ENCODE measurements at places on chromosomes 13 and 19.
A peak's percentile ranks its signal among the peaks of the same experiment; 100 is the strongest.

DNA sequence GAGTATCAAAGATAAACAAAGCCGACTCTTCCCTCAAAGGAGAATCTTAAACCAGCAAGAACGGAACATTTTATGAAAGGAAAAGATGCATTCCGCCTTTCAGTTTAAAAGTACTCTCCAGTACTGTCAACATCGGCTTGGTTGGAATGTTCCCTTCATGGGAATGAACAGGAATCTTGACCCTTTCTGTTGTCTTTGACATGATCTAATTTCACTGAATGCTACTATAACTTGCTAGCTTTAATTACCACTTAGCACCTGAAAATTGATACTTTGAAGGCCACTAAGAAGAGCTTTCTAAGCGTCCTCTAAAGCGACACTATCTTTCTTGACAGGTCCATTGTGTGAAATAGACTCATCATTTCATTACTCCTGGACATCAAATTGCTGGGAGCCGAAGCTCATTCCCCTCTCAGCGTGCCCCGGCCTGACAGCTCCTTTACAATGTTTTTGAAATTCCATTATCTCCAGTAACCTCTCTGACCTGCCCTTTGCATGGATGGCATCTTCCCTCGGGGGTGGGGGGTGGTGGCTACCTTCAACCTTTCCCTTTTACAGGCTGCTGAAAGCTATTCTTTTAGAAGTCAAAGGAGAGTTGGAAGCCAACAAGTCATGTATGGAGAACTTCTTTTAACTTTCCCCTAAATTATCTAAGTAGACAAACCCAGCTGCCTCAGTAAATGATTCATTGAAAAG, 67.9 kb downstream of the EFNB2 start:
- DNase-seq = no peak

DNA sequence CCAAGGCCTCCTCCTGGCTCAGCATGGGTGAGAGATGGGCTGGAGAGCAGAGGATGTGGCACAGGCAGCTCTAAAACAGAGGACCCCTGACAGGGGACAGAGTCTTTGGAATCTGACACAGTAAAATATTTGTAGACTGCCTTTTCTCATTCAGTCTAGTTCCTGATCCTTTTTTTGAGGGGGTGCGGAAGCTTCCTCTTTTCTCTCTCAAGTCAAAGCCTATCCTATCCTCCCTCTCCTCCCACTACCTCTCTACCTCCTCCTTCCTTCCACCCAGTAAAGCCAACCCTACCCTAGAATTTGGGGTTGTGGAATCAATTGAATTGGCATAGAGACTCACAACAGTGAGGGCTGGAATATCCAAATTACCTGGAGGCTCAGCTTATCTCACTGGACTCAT, 82.0 kb downstream of the TEX26 start:
- no peak for DNase-seq

GRCh38 chr13:29954082-29955028, 103.9 kb upstream of the UBL3 start:
- no peak for DNase-seq

DNA sequence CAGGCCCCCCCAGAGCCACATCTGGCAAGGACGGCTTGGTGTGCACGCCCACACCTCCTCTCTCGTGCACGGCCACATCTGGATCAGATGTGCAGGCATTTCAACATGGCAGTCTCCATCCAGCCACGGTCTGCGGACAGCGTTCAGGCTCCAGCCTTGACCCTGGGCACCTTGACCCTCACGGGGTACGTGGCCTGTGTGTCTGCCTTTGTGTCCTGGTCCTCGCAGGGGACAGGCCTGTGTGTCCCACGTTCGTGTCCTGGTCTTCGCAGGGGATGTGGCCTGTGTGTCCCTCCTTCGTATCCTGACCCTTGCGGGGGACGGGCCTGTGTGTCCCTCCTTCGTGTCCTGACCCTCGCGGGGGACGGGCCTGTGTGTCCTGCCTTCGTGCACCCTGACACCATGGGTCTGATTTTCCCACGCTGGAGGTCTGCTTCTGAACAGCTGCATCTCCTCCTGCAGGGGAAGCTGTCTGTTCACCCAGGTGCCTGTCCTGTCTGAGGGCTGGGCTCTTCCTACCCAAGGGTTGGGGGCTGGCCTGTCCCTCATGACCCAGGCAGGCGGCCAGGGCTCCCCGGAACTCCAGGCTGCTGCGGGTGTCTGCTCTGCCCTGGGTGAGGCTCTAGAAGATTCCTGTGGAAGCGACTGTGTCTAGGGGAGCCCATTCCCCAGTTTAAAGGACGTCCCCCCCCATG, 25.3 kb downstream of the RASA3 start:
- no peak for DNase-seq

- peak; percentile 15 for DNase-seq
Observed at GRCh38 chr13:100512422-100512821, 76.2 kb downstream of the GGACT start.

GRCh38 chr13:86313421-86313820, 514.2 kb upstream of the SLITRK6 start:
- DNase-seq = no peak

- DNase-seq = no peak
Observed at GRCh38 chr13:104085611-104086010, 1019.4 kb upstream of the SLC10A2 start.

GRCh38 chr19:42124386-42124901, 7.8 kb downstream of the POU2F2 start:
- no peak for DNase-seq

DNA sequence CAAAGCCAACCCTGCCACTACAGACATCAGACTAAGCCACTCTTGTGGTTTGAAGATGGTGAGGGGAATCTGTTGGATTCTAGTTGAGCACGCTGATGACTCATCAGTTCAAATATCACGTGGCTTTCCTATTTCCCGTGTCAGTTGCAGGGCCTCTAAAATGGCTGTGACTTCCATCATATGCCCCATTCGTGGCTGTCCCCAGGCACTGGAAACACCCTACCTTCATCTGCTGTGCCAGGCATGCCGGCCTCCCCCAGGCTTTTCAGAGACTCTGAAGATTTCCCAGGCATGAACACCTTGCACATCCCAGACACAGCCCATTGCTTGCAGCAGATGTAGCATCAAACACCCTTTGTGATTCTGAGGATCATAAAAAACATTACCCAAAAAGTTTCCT, 659.9 kb downstream of the UQCRFS1 start:
- DNase-seq = no peak

GRCh38 chr19:41697198-41697855, 9.3 kb upstream of the CEACAM7 start:
- no peak for DNase-seq

- peak; percentile 59 for DNase-seq
Observed at GRCh38 chr13:40069173-40070044, 413.9 kb downstream of the COG6 start.

GRCh38 chr13:44011036-44011435, 131.3 kb downstream of the LACC1 start:
- DNase-seq = no peak

Data from fibroblast of skin of abdomen (primary cell).